ENCODE measurements at places on chromosomes 11 and 22.

GRCh38 chr22:38218661-38219622 lies 17.1 kb downstream of the MAFF start:
- DNase-seq, result peak; percentile 57

DNA sequence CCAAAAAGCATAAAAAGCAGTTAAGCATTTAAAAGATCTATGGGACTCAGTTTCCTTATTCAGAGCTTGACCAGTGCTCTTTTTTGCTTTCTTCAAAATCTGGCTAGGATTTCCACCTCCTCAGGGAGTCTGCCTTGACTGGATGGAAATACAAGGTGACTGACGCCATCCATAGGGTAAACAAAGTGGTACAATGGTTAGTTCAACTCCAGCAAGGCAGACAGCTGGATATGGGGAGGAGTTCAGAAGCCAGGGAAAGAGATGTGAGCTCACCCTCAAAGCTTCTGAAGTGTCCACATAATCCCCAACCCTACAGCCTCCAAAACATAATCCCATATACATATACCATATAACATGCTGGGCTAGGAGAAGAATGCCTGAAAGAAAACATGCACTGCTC lies 52.0 kb downstream of the KIRREL3 start:
- no peak for DNase-seq

DNA sequence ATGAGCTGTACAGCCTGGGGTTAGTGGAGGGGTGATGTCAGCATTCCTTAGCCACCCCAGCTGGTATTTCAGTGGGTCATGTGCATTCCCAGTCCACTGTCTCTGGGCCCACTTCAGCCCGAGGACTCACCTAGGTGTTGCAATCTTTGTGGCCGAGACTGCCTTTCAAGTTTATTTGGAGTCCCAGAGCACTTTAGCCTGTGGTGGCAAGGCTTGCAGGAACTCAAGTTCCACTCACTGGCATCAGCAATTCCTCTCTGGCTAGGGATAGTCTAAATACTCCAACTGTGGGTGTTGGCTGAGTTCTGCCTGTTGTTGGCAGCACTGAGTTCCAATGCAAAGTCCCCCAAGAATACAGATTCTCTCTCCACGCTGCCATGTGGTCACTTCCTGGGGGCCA lies 191.6 kb upstream of the PGR start:
- no peak for DNase-seq

DNA sequence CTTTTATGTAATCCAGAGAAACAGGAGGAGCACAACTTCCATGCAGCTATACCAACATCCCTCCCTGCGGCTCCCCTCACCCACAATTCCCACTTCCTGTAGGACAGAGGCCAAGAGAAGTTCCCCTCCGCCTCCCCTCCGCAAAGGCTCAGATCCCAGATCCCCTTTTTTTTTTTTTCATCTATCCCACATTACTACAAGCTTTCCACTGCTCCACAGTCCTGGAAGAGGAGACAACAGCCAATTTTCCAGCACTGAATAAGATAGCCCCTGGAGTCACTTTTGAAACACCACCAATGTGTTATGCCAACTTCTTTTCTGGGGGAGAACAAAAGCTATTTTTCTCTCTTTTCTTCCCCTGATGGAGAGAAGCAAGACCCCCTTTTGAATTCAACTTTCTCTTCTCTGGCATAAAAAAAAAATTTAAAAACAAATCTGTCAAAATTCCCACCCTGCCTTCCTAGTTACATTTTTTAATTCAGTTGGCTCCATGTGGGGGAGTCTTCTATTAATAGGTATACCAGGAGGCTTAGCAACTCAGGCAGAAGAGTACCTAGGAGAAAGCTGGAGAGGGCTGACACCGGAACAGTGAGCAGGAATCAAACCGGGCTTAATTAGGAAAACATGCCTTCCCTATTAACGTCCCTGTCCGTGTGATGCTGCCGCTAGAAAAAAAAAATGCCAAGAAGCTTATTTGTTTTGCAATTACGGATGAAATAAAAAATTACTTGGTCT lies 543.4 kb downstream of the BUD13 start:
- DNase-seq, result no peak

- no peak for DNase-seq
Observed at GRCh38 chr11:12512826-12513395, 135.5 kb downstream of the PARVA start.

DNA sequence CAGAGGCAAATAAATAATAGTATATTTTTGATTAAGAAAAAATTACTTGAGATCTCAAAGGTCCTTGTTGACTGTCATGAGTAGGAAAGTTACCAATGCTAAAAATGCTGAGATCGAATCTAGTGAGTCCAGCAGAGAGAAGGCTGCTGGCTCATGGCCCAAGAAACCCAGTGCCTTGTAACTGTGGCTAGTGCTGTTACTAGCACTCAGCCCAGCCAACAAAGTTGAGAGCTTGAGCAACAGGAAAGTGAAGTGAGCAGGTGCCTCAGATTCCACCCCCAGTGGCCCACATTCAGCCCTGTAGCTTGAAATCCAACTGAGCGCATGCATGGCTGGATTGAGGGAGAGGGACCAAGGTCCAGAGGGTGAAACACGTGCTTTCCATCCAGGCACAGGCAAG lies 398.2 kb downstream of the SHANK2 start:
- DNase-seq, result no peak

GRCh38 chr22:30045901-30046715 lies 34.2 kb upstream of the HORMAD2 start:
- no peak for DNase-seq
